Osteoblast (primary cell): ENCODE measurements at places on chromosomes 2 and 18. TPM values are rescaled to one million over a fixed set of nuclear protein-coding genes. Genes with fewer than 3 reads are reported as not detected.

Gene MYO3B
- 0.29 and 0.36 TPM in 2 replicates for total RNA-seq

Gene ARHGAP25
- under 0.01 and 0.29 TPM in 2 replicates for total RNA-seq

Gene MREG
- 1.1 and 1.8 TPM in 2 replicates for total RNA-seq

Gene ACOXL
- not detected in 2 replicates for total RNA-seq

Gene DYNAP
- total RNA-seq = not detected in 2 replicates

Gene MGAT4A
- total RNA-seq = under 0.01 and 0.36 TPM in 2 replicates

Gene RGPD3
- 0.36 and 0.59 TPM in 2 replicates for total RNA-seq

Gene ANTXR1
- 123 and 134 TPM in 2 replicates for total RNA-seq

Gene CNTNAP5
- total RNA-seq = not detected in 2 replicates

Gene CLEC4F
- total RNA-seq = not detected in 2 replicates

Gene SKA1
- 1.8 and 2.9 TPM in 2 replicates for total RNA-seq

Gene CDK15
- total RNA-seq = 4.7 and 5.3 TPM in 2 replicates

Gene NT5DC4
- total RNA-seq = not detected in 2 replicates

Gene PSTPIP2
- 5.8 and 6.8 TPM in 2 replicates for total RNA-seq

Gene BCL11A
- total RNA-seq = 0.29 and 1.4 TPM in 2 replicates

Gene KIF3C
- total RNA-seq = 14.4 and 17.0 TPM in 2 replicates

Gene ACMSD
- not detected in 2 replicates for total RNA-seq

Gene NEU2
- total RNA-seq = not detected in 2 replicates

Gene KCNE4
- 37.6 and 40.4 TPM in 2 replicates for total RNA-seq

Gene SYT4
- not detected in 2 replicates for total RNA-seq

Gene CRYGD
- not detected in 2 replicates for total RNA-seq

Gene SNRPD1
- total RNA-seq = 6.2 and 6.5 TPM in 2 replicates

Gene KCNIP3
- total RNA-seq = under 0.01 and 0.29 TPM in 2 replicates

Gene TMEM37
- total RNA-seq = 1.1 and 1.2 TPM in 2 replicates

Gene ALLC
- not detected in 2 replicates for total RNA-seq

Gene SAG
- not detected in 2 replicates for total RNA-seq

Gene C2orf72
- not detected in 2 replicates for total RNA-seq

Gene NEU4
- not detected in 2 replicates for total RNA-seq

Gene ZSWIM2
- 0.29 TPM in 1 of 2 replicates, not detected in the other for total RNA-seq

Gene CRACDL
- not detected in 2 replicates for total RNA-seq

Gene MYOM1
- total RNA-seq = 1.5 and 1.8 TPM in 2 replicates

Gene GAREM1
- 3.6 and 5.0 TPM in 2 replicates for total RNA-seq

Gene MYL1
- not detected in 2 replicates for total RNA-seq

Gene BMP10
- total RNA-seq = not detected in 2 replicates

Gene KCTD1
- 14.4 and 14.8 TPM in 2 replicates for total RNA-seq

Gene NBEAL1
- 51.0 and 51.8 TPM in 2 replicates for total RNA-seq

Gene FEV
- total RNA-seq = not detected in 2 replicates

Gene MALL
- 4.4 and 5.1 TPM in 2 replicates for total RNA-seq

Gene APOB
- under 0.01 TPM in 2 replicates for total RNA-seq

Gene SLC23A3
- total RNA-seq = 1.4 and 1.5 TPM in 2 replicates

Gene LOXL3
- total RNA-seq = 64.8 and 97.4 TPM in 2 replicates

Gene CCDC148
- total RNA-seq = 1.8 and 2.1 TPM in 2 replicates

Gene WDR12
- 18.6 and 21.4 TPM in 2 replicates for total RNA-seq

Gene TUBA4B
- total RNA-seq = not detected in 2 replicates

Gene ST6GAL2
- total RNA-seq = 0.36 TPM in 1 of 2 replicates, not detected in the other

Gene MAP2
- total RNA-seq = 2.1 and 2.2 TPM in 2 replicates

Gene PECR
- total RNA-seq = 9.7 and 10.1 TPM in 2 replicates

Gene STEAP3
- total RNA-seq = 27.4 and 40.9 TPM in 2 replicates

Gene TTC27
- 24.8 and 25.3 TPM in 2 replicates for total RNA-seq

Gene LIMS3
- total RNA-seq = 3.2 and 7.2 TPM in 2 replicates

Gene CDH2
- 75.6 and 78.7 TPM in 2 replicates for total RNA-seq

Gene ANKRD62
- total RNA-seq = not detected in 2 replicates

Gene EDAR
- total RNA-seq = not detected in 2 replicates

Gene TMEM163
- total RNA-seq = under 0.01 TPM in 1 of 2 replicates, not detected in the other
